ENCODE measurements at places on chromosomes 12 and 14. TPM values are rescaled to one million over a fixed set of nuclear protein-coding genes. Genes with fewer than 3 reads are reported as not detected.

DNA sequence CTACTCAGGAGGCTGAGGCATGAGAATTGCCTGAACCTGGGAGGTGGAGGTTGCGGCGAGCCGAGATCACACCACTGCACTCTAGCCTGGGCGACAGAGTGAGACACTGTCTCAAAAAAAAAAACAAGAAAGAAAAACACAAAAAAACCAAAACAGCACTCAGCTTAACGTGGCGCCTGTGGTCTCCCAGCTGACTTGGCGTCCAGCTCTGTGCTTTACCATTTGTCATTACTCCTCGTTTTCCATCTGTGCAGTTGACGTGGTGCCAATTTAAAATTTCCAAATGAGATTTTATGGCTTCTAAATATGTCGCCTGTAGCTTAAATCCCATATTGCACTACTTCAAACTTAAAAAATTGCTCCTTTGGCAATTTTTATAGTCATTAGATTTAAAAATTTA is 2.0 kb downstream of the MGP start:
- no peak overlapping the region for H3K4me3 ChIP-seq
- DNase-seq = no peak
- H3K36me3 ChIP-seq = no peaks in the 10 kb centered on the region
- no peak overlapping the region for H3K27ac ChIP-seq

- no peak overlapping the region for H3K27ac ChIP-seq
- no peaks in the 10 kb centered on the region for H3K4me1 ChIP-seq
- H3K4me3 ChIP-seq = no peak overlapping the region
- H3K36me3 ChIP-seq = peaks cover 7% of the 10 kb centered on the region
These were observed 32.4 kb upstream of the SLC17A8 start for GRCh38 chr12:100324498-100324897.

The FAM222A gene
- 0.48 TPM for total RNA-seq

The MEG3 gene
- total RNA-seq = 178 TPM

All from HFFc6 (cell line).